Iris pigment epithelial cell (primary cell): ENCODE measurements at places on chromosomes 7 and 10.

GRCh38 chr10:27494116-27494805 is 9.8 kb upstream of the RAB18 start:
- DNase-seq, result no peak

GRCh38 chr10:49163741-49164140 is 24.4 kb downstream of the TMEM273 start:
- peak; percentile 26 for DNase-seq

DNA sequence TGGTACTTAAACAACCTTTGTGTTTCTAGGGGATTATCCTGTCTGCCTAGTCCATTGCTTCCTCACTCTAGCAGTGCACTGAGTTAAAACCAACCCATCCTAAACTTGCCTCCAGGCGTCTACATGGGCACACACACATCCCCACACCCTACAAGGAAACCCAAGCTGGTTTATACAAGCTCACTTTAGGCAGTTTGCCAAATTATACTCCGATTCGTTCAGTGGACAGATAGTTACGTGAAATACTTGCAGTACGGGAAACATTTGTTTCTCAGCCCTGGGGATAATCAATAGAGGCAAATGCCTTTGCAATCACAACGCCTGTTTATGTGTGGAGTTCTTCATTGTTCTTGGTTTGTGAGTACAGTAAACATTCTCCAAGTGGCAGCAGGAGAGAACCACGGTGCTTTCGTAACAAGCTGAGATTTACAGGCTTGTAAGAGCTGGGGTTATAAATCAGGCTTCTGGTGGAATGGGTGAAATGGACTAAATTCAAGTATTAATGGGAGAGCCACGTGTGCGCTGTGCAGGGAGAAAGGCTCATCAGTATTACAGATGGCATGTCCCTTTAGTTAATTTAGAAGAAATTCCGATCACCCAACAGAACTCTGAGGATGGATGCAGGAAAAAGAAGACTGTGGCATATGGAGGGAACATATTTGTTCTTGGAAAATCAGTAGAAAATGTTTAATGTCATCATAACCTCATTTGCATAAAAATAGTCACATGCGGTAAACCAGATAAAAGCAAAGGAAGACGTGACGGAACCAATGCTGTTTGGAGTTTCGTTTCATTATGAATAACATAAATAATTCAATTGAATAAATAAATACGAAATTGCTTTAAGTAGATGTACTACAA is 217.1 kb downstream of the GALNT17 start:
- DNase-seq, result no peak

GRCh38 chr7:17651863-17652385 is 288.4 kb downstream of the SNX13 start:
- DNase-seq, result peak; percentile 83

DNA sequence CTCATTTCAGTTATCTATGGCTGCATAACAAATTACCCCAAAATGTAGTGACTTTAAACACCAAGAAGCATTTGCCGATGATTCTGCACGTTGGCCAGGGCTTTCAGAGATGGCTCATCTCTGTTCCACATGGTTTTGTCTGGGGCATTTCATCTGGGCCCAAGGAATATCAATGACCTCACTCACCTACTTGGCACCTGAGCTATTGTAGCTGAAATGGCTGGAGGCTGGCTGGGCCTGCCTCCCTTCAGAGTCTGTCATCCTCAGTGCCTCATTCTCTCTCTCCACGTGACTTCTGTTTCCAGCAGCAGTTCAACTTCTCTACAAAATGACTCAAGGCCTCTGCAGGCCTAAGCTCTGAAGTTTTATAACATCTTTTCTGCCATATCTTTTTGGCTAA is 119.4 kb upstream of the PRR15 start:
- DNase-seq, result no peak

GRCh38 chr7:136845899-136846465 is 22.5 kb upstream of the CHRM2 start:
- no peak for DNase-seq

- no peak for DNase-seq
These were observed 187.0 kb downstream of the PTPN20 start for GRCh38 chr10:47098238-47098637.

GRCh38 chr10:32411797-32412498 is 34.0 kb upstream of the CCDC7 start:
- DNase-seq, result peak; percentile 4

DNA sequence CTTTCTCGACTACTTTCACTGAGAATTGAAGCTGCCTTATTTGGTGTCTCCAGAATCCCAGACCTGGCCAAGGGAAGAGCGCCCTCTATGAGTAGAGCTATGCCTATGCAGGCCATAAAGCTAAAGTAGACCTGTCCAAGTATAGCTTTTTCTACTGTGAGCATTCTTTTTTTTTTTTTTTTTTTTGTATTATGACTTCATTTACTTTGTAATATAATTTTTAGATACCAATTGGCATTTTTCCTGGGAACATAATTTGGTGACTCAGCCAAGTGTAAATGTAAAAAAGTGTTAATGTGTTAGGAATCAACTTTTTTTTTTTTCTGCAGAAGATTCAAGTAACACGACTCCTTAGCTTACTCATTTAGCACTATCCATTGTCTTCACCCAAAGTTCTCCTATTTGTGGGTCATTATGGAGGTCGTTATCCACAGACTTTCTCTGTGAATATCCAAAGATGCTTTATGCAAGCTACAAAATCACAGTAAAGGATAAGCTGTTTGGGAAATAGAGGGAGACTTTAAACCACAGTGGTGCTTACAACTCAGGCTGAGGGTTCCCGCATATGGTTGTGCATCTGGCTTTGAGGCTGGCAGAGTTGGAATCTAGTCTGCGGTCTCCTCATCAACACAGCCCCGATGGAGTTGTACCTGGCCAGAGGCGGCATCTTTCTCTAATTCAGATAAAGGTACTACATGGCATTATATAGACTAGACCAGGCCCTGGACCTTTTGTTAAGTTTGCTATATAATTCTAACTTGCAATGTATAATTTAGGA is 1040.2 kb upstream of the SORCS1 start:
- DNase-seq, result no peak

DNA sequence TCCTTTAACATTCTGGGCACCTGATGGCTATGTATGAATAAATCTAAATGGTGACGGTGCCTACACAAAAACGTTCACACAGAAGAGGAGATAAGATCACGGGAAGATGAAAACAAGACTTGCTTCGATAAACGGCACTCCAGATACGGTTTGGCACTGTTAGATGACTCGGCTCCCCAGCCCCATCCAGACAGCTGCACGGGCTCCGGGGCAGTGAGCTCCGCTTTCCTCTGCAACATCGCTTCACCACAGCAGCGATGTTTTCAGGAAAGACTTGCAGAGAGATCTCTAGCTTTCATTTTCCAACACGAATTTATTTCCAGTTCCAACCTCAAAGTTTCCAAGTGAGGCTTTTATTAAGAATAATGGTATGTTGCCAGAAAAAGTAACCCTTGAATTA is 132.1 kb downstream of the KLF6 start:
- DNase-seq, result no peak

- DNase-seq, result peak; percentile 82
These were observed 25.7 kb upstream of the FAM180A start for GRCh38 chr7:135774284-135774683.

DNA sequence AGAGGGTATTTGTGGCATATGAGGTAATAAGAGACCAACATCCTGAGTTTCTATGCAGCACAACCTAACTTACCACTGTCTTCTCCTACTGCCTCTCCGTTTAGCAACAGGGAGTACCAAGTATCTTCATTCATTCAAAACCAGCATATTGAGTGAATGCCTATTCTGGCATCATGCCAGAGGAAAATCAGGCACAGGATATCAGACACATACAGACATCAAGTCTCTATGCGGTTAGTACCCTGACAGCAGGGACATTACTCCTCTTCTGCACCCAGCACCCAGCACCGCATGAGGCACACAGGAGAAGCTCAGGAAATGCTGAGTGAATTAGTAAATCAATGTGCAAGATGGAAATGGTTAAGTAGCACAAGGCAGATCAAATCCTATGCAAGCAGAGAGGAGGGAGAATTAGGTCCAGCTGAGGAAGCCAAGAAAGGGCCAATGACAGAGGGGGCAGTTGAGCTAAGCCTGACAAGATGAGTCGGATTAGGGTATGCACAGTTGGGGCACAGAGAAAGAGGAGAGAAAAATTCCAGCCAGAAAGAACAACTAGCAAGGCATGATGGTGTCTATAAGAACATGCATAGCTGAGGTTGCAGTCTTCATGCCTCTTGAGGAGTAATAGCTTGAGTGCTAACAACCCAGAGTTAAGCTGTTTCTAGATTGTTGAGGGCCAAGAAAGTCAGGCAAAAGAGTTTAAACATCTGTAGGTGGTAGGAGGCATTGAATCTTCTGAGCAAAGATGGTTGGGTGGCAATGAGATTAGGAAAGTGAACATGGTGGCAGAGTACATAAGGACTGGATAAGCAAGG is 146.0 kb downstream of the PLXNA4 start:
- no peak for DNase-seq

- DNase-seq, result peak; percentile 99
These were observed 253.2 kb upstream of the INHBA start for GRCh38 chr7:41955893-41956675.

DNA sequence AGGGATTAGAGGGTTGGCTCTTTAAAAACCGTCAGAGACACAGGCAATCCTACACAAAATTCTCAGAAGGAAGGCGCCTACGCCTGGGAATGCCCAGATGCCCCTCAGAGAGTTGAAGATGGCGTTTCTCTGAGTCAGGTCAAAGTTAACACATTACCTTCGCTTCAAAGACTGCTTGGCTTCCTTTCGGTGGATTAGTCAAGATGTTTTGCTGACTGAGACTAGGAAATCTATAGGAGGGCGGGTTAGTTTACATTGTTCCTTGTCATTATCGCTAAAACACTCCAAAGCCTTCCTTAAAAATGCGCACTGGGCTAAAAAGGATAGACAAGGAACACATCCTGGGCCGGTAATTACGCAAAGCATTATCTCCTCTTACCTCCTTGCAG is 995 bp upstream of the CFTR start:
- peak; percentile 2 for DNase-seq

GRCh38 chr7:29230871-29231345 is 36.3 kb downstream of the CHN2 start:
- no peak for DNase-seq

GRCh38 chr7:146414373-146414772 is 297.8 kb downstream of the CNTNAP2 start:
- no peak for DNase-seq

DNA sequence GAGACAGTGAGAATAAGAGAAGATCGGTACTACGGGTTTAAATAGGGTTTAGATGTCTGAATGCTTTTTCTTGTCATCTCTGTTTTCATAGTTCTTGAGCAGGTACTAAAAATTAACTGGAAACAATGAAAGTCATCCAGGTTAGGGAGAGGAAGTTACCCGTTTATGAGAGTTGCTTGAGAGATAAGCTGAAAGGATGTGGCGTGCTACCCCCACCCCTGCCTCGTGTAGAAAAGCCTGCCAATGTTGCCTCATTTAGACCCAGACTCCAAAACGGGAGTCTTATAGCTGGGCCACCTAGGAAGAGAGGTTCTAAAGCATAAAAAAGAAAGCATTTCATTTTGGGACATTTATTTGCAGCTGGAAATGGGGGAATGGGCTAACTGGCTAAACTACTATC is 10.2 kb downstream of the AKR1C4 start:
- DNase-seq, result no peak

DNA sequence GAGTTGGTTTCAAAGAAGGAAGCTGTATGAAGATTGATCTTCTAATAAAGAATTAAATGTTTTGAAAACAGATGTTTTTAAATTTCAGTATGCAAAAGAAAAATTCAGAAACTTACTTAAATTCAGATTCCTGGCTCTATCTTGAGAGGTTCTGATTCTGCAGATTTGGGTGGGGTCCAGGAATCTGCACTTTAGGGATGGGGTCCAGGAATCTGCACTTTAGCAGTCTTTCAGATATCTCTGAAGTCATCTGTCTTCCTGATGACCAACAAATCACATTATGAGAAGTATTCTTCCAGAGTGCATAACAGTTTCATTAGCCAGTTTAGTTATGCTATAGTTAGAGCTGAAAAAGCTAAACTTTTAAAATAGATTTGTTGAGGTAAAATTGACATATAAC is 24.1 kb downstream of the ABRAXAS2 start:
- DNase-seq, result no peak

GRCh38 chr7:34501156-34501555 is 156.9 kb upstream of the NPSR1 start:
- DNase-seq, result no peak

GRCh38 chr7:19107356-19108146 is 9.9 kb downstream of the TWIST1 start:
- peak; percentile 84 for DNase-seq

- no peak for DNase-seq
These were observed 9.7 kb downstream of the MDFIC start for GRCh38 chr7:114931656-114932011.
